ENCODE measurements at places on chromosomes 12 and 14.
A peak's percentile ranks its signal among the peaks of the same experiment; 100 is the strongest.

DNA sequence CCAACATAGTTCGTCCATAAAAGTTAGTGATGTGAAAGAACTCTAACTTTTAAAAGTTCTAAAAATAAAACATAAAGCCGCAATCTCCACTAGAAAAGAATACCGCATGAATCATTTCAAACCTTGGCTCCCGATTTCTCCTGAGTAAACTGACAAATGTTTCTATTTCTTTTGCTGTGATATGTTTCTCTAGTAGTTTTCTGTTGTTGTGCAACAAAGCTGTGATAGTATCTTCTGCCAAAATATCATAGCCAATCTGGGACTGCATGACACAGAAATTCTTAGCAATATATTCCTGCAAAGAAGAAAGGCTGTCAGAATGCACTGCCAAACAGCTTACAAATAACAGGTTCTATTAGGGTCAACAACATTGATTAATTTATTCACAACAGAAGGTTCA lies 174.0 kb downstream of the ITPR2 start:
- DNase-seq = peak; percentile 56

DNA sequence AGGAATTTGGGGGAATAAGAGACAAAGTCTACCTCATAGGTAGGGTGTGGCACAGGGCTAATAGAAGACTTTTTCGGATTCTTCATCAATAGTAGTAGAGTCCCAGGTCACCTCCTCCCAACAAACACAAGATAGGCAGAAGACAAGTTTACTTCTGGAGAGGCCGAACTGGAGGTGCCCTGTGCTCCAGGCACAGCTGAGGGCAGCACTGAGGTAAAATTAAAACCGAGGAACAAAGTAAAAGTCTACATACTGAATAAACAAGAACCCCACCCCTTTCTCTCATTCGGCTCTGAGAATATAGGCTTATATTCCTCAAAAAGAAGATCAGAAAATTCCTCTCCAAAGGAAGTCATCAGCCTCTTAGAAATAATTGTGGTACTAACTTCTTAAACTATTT lies 161.5 kb downstream of the SEC23A start:
- DNase-seq = no peak

- DNase-seq = no peak
Observed at GRCh38 chr14:68247676-68248268, 428.2 kb downstream of the RAD51B start.

- no peak for DNase-seq
Observed at GRCh38 chr14:66468778-66469367, 17.3 kb upstream of the CCDC196 start.

All from astrocyte (in vitro differentiated cells and primary cell).